Hematopoietic multipotent progenitor cell treated with erythropoietin and hydrocortisone succinate and interleukin-3 and kit ligand, for 17 days (in vitro differentiated cells): ENCODE measurements at places on chromosomes 16 and 17.
A peak's percentile ranks its signal among the peaks of the same experiment; 100 is the strongest.

- DNase-seq: no peak
Observed at GRCh38 chr16:81216706-81217105, 21.8 kb upstream of the BCO1 start.

DNA sequence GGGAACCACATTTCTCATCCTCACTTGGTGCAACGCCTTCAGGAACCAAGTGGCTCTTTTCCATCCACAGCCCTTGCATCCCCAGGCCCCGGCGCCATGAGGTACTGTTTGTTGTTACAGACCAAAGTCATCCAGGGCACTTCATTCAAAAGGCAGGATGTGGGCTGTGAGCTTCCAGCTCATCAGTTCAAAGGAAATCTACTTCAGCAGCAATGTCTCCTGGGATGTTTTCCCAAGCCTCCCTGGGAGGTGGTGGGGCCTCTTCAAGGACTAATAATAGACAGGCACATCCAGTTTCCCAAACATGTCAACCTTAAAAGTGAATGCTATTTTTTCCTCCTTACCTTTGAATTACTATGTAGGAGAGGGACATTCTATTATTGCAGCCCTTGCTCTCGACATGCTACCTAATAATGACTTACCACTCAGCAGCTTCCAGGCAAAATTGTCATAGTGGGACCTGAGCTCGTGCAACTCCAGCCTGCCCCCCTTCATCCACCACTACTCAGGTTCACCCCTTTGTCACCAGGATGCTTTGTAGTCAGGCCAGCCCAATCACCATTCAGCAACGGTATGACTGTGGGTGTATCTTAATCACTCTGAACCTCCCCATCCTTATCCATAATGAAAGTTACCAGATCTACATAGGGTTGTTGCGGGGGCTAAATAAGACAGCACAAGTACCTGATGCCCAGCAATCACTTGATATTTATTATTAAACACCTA, 1.7 kb upstream of the PRKCB start:
- DNase-seq: no peak

DNA sequence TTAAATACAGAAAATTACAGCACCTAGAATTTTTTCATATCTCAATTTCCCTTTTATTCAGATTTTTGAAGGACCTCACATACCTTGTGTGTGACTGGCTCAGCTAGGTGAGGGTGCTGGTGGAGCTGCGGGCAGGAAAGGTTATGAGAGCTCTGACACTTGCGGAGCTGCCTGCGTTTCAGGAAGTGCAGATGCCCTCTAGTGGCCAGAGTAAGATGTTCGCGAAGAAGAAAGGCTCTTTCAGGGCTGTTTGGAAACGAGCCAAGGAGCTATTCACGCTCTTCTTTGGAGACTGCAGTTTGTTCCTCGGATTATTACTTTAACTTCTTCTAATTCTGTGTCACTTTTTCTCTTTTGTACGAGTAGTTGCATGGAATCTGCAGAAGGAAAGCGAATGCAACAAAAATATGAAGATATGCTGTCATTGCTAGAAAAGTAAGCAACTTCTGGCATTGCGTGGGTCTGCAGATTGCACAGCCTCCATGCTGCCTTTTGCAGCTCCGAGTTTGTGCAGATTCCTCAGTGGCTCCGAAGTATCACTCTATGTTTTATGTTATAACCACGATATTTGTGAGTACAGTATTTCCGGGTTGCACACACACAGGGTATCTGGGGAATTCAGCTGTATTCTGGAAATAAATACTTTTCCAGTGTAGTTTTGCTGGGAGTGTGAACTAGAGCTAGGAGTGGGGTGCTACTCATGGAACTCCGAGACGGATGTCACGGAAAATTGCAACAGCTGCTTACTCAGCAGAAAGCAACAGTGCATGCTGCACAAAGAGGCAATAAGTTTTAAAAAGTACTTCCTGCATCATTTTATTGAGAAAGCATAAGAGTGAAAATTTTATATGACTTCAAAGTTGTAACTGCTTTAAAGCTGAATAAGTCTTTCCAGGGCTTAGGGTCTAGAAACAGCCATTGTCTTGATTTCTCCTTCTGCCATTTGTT, 46.3 kb downstream of the DNAH9 start:
- peak; percentile 35 for DNase-seq

- no peak for DNase-seq
Observed at GRCh38 chr17:15516150-15516549, 47.1 kb downstream of the TVP23C start.

DNA sequence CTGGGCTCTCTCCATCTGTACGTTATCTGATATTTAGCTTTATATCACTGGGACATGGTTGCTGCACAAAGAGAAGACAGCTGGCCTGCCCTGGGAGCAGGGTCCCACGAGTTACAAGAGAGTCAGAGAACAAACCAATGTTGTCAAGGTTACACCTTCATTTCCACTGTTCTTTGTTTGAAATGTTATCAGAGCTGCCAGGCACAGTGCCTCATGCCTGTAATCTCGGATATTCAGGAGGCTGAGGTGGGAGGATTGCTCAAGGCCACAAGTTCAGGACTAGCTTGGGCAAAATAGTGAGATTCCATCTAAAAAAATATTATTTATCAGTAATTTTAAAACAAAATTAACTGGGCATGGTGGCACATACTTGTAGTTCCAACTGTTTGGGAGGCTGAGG, 34.6 kb downstream of the ATP6V0A1 start:
- DNase-seq: no peak

DNA sequence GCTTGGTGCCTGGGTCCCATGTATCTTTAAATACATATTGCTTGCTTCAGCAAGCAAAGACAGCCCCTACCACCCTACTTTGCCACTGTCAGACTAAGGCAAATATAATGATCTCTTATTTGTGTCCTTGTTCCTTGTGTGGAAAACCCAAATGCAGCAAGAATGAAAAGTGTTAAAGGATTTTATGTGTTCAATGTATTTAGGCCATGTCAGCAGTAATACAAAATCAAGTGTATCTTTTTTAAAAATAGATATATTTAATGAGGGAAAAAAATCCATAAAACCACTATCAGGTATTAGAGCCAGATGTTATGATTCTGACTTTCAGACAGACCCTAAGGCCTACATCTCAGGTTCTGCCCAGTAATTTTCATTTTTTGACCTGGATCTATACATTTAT, 374.5 kb downstream of the SEC14L1 start:
- no peak for DNase-seq

DNA sequence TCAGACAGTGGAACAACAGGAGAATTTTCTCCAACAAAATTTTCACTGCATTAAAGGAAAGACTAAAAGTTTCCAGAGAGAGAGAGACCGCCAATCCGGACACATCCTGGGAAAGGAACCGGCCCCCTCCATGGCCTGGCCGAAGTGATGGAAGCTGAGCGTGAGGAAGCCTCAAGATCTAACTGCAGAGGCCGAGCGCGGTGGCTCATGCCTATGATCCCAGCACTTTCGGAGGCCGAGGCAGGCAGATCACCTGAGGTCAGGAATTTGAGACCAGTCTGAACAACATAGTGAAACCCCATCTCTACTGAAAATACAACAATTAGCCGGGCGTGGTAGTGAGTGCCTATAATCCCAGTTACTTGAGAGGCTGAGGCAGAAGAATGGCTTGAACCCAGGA, 3.9 kb downstream of the CTRB2 start:
- no peak for DNase-seq

- DNase-seq: no peak
Observed at GRCh38 chr16:31064882-31065461, 9.1 kb downstream of the ZNF668 start.

GRCh38 chr17:65408050-65408449, 153.4 kb downstream of the AXIN2 start:
- DNase-seq: no peak

DNA sequence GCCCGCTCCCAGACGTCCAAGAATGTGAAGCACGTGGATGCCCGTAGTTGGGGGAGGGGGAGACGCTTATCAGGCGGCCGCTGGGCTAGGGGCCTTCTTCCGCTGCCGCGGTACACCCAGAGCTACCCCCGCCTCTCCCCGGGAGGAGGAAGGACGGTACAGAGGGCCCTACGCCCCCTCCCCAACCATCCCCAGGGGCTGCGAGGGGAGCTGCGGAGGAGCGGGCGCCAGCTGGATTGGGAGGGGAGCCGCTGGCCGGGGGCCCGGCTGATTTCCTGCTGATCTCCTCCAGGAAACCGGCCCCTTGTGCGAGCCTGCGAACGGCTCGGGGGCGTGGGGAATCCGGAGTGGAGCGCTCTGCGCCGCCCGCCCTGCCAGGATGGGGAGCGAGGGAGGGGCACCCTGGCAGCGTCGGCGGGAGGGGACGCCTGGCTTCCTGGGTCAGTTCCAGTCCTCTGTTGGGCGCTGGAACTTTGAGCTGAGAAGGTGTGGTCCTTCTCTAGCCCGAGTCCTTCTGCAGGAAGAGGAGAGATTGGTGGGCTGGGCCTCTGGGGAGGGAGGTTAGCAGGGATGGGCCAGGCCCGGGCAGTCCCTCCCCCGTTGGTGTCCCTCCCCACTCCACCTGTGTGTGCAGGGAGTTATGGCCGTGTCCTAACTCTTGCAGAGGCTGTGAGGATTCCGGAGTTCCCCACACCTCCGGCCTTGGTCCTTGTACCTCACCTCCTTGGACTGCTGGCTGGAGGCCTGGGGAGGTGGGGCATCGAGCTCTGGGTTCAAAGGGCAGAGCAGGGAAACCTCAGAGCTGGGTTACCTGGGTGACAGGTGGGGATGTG, 19.2 kb downstream of the GJD3 start:
- DNase-seq: no peak

DNA sequence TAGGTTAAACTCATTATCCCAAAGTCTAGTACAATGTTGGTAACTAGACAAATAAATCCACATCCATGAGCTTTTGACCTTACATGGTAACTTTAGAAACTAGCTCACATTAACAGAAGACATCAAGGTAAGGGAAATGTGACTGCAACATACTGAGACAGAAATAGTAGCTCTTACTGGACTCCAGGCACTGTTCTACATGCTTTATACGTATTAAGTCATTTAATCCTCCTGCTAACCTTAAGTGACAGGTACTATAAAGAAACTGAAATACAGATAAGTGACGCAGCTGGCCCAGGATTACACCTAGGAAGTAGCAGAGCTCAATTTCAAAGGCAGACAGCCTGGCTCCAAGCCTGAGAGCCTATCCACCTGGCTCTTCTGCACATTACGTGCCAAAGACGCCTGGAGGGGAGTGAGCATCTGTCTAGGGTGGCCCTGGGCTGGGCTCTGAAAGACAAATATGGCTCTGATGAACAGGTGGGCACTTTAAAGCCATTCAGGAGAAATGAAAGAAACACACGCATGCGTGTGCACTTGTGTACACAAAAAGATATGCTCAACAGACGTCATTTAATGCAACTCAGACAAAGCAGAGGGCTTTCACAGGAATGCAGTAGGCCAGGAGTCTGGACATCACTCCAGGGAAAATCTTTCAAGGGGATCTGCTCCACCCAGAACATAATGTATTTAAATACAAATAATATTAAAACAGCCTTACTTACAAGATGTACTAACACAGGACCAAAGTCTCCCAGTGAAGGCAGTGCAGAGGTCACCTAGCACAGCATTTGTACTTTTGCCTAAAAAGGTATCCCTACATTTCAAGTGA, 4.4 kb downstream of the ZC3H7A start:
- no peak for DNase-seq

- DNase-seq: no peak
Observed at GRCh38 chr17:35229638-35230037, 13.2 kb upstream of the SLFN5 start.

DNA sequence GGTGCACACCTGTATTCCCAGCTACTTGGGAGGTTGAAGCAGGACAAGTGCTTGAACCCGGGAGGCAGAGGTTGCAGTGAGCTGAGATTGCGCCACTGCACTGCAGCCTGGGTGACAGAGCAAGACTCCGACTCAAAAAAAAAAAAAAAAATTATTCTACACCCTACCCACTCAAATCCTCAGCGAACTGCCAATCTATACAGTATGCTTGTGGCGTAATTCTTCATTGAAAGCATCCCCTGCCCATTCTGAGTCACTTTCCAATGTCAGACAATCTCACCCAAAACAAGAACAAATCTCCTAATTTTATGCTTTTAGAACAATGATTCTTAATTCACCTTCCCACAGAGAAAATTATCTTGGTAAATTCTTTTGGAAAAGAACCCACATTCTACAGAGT, 12.0 kb downstream of the AMFR start:
- DNase-seq: no peak

DNA sequence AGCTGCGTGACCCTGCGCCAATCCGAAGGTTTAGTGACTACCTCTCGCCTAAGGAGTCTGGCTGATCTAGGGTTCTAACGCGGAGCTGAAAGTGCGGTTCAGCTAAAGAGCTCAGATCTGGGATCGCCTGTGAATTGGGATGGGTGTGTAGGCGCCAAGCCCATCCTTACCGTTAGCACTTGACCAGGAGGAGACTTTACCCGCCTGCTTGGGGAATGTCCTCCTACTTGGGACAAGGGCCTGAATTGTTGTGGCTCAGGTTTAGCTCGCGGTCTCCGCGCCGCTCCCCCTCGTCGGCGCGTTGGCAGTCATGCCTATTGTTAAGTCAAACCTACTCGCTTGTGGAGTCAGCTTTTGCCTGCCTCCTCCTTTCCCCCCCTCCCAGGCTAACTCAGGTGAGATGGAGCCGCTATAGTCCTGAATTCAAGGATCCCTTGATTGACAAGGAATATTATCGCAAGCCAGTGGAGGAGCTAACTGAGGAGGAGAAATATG, 480 bp downstream of the MRPS7 start:
- no peak for DNase-seq

DNA sequence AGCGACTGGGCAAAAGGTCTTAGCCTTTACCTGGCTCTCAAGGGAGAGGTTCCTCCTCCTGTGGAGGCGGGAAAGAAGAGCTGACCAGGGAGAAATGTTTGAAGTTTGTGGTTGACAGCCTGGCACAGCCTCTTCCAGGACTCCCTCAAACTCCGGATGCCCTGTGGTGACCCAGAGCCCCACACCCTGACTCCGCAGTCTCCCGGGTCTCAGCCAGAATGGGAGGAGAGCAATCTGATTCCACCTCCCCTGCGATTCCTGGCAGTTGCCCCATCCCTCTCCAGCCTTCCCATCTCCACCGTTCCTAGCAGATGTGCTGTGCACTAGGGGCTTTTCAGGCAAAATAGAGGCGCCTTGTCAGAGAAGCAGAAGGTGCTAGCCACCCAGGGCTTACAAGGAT, 5.5 kb upstream of the DNAI2 start:
- no peak for DNase-seq

GRCh38 chr16:59604354-59604753, 870.2 kb upstream of the GOT2 start:
- no peak for DNase-seq

DNA sequence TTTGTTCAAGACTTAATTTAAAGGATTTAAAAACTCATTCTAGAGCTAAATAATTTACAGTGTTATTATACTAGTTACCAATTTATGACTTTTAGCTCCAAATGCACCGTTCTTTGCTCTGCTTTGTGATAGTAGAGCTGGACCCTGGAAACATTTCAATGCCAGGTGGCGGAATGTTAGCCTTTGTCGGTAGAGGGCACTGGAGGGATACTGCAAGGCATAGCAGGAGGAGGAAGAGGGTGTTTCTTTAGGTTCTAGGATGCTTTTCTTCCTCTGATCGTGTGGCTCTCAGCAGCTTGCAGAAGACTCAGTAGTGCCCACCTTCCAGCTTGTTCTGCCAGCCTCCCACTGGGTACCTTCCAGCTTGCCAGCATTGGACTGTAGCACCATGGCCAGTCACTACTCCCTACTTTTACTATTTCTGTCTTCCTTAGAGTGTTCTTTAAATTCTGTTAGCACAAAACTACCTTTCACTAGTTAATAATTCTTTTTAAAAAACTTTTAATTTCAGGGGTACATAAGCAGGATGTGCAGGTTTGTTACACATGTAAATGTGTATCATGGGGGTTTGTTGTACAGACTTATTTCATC, 325.3 kb downstream of the UTP18 start:
- no peak for DNase-seq
